ENCODE measurements at places on chromosomes 3 and 15.

DNA sequence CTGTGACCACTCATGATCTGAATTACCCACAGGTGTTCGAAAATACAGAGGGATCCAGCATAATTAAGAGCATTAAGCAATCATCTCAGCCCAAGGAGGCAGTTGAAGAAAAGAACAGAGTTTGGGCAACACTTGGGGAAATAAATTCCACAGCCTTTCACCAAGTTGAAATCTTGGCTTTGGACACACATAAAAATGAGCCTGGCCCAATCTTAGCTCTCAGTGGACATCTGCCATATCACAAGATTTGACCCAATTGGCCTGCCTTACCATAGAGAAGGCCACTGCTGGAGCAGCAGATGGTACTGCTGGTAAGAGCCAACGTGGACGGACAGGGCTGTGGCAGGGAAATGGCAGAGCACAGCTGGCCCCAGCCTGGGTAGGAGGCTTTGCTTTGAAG, 13.0 kb downstream of the FOXP1 start:
- no peak for DNase-seq

- DNase-seq, result no peak
These were observed 259.4 kb downstream of the RORA start for GRCh38 chr15:60969658-60970057.

DNA sequence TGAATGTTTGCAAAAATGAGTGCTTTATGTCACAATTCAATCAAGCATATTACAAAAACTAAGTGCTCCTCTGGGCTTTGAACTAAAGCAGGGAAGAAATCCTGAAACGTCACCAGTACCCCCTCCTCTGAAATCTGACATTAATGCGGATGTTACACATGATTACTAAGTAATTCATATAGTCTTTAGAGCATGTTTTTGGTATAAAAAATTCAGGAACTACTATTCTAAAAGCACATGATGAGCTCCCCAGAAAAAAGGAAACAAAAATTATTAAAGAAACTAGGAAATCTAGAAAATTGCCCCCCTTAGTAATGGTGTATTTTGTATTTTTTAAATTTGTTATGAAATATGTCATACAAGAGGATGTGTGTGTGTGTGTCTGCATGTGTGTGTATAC, 87.7 kb downstream of the MYO5A start:
- no peak for DNase-seq

DNA sequence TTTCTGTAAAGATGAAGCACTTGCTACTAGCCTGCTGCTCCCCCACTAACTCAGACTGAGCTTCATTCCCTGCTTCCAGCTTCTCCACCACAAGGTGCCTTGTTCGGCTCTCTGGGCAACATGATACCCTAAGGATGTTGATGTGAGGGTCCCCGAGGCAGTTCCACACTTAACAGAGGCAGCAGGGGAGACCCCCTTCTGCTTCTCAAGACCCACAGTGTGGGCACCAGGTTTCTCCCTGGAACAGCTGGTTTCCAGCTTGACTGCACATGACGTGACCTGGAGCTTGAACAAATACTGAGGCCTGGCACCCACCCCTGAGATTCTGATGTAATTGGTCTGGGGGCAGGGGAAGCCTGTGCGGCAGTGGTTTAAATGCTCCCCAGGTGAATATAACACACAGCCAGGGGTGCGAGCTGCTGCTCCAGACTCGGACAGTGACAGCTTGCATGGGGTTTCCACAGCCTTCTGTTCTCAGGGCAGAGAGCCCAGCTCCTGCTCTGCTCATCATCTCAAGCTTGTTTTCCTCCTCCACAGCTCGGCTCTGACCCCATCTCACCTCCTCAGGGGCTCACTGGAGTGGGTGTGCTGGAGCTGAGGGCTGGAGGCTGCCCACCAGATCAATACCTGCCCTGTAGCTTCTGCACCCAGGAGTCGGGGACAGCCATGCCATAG, 95.0 kb upstream of the HACD2 start:
- DNase-seq, result no peak

DNA sequence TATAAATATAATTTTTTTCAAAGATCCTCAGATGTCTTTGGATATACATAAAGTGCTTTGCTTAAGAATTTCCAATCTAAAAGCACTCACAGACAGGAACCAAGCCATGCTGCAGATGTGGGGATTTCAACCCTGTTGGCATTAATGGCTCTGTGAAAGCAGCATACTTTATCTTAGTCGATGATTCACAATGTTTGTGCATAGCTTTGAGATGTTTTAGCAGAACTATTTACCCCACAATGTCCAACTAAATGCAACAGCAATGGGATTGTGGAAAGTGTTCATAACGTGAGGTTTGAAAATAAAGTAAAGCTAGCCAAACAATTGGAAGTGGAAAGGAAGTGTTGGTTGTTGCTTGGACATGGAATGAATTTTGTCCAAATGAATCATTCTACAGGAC, 371.4 kb downstream of the SOX2 start:
- no peak for DNase-seq

GRCh38 chr15:99336794-99337193, 85.5 kb downstream of the LRRC28 start:
- no peak for DNase-seq

GRCh38 chr3:10602769-10603768, 97.7 kb upstream of the ATP2B2 start:
- peak; percentile 68 for DNase-seq

GRCh38 chr3:46928282-46928681, 48.3 kb downstream of the CCDC12 start:
- DNase-seq, result no peak

GRCh38 chr3:180161770-180162169, 125.0 kb upstream of the PEX5L start:
- DNase-seq, result no peak

GRCh38 chr3:40715551-40715950, 190.8 kb downstream of the ZNF621 start:
- no peak for DNase-seq

GRCh38 chr15:57333487-57333886, 42.8 kb upstream of the CGNL1 start:
- DNase-seq, result no peak

- no peak for DNase-seq
These were observed 189.9 kb downstream of the LPP start for GRCh38 chr3:188343894-188344293.

DNA sequence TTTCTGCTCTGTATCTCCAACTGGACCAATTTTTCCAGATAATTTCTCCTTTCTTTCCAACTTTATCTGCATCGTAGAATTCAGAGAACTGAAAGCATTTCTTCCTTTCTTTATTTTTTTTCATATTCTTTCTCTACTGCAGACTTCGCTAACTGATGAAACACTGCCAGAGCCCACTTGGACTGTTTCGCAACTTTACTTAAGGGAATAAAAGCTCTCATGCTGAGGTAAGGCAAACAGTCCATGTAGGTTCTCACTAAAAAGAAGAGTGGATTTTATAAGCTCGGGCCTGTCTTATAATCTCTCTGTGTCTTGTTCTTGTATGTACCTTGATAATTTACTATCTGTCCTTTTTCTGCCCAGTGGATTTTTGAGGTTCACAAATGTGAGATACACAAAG, 163.5 kb downstream of the CNTN4 start:
- no peak for DNase-seq

GRCh38 chr15:52765785-52766184, 24.4 kb downstream of the ONECUT1 start:
- no peak for DNase-seq

DNA sequence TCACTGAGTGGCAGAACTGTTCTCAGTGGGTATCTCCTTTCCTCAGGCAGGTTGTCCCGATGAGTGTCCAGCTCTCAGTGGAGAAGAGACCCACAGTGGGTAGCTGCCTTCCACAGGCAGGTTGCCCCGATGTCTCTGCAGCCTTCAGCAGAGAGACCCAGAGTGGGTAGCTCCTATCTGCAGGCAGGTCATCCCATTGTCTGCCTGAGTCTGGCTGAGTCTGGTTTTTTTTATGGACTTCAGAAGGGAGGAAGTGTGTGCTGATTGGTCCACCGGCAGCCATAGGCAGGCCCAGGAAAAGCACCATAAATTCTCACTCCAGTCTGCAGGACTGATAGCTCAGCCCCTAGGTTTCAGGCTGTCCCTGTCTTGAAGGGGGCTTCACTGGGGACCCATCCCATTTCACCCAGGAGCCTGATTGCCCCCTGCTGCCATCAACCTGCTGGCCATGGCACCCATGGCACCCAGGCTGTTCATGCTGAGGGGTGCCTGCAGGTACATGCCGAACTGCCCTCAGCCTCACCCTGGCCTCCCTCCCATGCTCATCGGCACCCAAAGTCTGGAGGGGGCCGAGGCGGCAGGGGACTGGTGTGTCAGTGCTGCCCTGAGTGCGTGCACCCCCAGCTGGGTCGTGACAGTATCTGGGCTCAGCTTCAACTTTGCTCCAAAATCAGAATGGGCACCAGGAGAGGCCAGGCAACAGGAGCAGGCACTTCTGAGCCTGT, 3.6 kb upstream of the LIMD1 start:
- no peak for DNase-seq

DNA sequence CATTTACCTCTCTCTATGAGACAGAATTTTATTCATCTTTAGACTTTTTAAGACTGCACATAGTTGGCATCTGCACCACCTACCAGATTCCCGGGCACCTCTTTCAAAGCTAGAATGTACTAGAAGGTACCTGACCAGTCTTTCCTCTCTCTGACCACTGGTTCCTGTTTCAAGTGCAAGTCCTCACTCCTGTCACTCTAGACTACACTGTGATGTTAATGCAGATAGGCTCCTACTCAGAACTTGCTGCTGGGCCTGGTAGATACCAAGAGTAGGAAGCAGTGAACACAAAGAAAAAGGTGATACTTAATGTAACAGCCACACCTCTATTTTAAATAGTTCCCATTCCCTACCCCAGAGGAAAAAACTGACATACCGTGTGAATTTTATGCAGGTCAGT, 8.1 kb upstream of the TCAIM start:
- no peak for DNase-seq
